ENCODE measurements at places on chromosomes 13 and 19.

- DNase-seq, result no peak
Measured at GRCh38 chr13:77513719-77514335, 21.7 kb upstream of the SCEL start.

DNA sequence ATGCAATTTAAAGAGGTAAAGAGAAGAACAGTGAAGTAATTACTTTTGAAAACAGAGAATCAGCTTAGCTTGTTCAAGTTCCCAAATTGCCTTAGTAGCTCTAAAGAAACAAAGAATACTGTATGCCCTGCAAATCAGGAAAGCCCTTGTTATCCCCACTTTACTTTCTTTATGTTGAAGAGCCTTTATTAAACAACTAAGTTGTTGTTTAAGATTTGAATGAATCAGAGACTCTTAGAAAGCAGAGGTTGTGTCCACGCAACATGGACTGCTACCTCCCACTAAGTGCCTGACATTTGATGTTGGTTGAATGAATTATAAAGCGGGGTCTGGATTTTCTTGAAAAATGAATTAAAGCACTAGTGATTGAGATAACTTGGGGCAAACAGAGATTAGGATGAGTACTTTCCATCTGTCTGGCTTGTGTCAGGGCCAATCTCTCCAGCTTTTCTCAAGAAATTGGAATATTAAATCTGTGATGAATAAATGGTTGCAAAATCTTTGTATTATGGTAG lies 214.7 kb downstream of the POSTN start:
- DNase-seq, result no peak

- no peak for DNase-seq
Measured at GRCh38 chr19:1220976-1221903, 15.7 kb downstream of the STK11 start.

- no peak for DNase-seq
Measured at GRCh38 chr13:37132211-37132610, 26.7 kb upstream of the CSNK1A1L start.

DNA sequence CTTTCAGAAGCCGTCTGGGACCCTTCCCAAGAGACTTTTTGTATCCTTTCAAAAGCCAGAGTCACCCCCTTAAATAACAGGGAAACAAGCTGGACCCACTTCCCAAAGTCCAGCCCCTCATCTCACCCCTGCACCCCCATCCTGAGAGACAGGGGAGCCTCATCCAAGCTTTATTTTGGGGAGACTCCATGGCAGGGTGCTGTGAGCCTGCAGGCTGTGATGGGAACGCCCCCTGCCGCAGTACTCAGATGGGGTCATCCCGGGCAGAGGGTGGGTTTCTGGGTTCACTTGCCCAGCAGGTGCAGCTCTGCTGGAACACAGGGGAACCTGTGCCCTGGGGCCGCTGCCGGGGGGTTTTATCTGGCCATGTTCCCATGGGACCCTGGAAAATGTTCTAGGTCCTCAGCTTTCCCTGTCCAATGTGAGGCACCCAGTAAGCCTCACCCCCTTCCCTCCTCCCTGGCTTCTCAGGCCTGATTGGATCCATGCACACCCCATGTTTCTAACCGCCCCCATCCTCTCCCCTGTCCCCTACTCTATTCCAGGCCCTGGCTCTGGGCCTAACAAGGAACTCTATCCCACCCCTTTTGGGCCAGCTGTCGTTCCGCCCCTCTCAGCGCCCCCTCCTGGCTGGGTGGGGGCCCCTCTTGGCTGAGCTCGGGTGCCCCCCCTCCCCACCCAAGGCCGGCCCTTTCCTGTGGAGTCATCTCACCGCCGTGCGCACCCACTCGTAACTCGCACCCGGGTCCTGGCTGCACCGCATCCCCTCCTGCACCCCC lies 1.0 kb downstream of the HIF3A start:
- no peak for DNase-seq

DNA sequence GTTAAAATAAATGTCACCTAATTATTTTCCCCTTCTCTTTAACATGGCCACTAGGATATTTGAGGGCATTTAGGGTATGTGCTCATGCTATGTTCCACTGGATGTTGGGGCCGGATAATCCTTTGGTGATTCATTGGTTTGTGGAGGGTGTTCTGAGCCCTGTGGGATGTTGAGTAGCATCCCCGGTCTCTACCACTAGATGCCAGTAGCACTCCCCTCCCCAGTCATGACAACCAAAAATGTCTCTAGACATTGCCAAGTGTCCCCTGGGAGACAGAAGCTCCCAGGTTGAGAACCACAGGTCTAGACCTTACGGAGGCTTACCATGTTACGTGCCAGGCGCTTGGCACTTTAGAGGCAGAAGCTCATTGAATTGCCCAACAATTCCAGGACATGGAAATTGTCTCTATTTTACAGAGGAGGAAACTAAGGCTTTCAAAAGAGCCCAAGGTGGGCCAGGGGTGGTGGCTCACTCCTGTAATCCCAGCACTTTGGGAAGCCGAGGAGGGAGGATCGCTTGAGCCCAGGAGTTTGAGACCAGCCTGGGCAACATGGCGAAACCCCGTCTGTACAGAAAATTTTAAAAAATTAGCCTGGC lies 14.1 kb downstream of the SHANK1 start:
- no peak for DNase-seq

DNA sequence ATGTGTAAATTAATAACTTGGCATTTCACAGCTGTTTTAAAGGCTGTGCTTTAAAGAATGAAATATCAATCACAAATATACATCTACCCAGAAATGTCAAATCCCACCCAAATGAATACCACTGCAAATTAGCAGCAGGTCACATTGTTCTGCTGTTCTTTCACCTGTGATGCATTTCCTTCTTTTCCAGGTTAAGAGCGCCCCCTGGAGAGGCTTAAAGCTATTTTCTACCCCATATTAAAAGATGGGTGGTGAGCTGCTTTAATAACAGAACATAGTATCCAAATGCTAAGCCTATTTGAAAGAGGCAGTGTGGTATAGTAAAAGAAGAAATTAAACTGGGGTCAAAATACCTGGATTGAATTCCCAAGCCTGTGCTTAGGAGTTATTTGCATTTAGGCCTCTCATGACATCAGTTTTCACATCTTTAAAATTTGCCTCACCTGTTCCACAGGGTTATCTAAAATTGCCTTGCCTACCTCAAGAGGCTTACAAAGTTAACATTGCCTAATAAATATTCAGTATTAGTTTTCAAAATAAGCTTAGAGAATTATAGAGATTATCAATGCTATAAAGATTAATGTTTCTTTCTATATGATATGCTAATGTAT lies 396.9 kb upstream of the SLITRK5 start:
- no peak for DNase-seq

DNA sequence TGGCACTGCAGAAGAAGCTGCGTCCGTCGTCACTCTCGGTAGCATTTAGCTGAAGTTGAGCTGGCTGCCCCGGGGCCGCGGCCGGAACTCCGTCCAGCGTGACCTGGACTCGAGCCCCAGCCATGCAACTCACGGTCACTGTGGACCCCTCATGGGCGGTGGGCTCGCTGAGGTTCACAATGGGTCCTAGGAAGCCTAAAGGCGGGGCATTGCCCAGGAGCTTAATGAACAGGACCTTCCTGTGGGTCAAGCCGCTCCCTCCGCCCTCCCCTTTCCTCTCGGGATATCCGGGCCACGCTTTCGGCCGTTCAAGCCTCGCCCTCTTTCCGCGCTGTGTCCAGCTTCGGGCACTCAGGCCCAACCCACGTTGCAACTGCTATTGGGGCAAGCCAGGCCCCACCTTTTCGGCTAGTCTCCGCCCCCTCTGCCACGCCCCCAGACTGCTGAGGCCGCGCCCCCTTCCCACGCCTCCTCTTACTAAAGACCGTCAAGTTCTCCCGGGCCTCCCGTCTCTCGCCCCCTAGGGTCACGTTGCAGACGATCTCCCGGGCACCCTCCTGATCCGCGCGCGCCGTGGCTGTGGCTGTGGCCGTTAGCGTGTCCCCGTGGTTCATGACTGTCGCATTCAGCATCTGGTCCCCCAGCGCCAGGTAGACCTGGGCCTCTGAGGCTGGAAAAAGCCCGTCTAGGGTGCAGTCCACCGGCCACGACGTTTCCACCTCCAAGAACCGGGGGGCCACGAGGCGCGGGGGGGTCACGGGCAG lies 1.4 kb upstream of the RAVER1 start:
- peak; percentile 29 for DNase-seq

DNA sequence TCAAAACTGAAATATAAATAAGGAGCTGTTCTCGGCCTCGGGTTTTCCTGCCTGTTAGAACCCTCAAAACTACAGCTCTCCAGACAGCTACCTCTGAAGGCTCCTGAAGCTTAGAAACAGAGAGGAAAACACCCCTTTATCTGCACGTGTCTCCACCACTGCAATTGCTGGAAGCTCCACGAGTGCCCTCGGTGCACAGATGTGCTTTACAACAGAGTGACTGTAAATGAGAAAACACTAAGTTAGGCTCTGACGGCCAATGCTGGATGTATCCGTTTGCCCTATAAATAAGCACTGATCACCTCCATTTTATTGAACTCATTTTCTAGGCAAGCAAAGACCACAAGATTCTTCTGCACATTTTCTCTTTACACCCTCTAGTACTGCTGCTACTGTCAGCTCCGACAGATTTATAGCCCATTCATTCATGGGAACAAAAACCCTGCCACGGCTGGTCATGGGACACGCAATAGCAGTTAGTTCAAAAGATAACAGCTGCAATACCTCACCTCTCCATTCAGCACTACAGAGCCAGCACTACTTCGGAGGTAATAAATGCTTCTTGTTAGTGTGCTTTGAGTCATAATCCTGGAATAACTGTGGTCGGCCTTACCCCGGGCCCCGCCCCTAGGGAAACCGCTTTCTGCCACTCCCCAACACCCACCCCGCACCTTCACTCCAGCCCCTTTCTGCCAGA lies 241.1 kb upstream of the ZNF507 start:
- DNase-seq, result no peak

DNA sequence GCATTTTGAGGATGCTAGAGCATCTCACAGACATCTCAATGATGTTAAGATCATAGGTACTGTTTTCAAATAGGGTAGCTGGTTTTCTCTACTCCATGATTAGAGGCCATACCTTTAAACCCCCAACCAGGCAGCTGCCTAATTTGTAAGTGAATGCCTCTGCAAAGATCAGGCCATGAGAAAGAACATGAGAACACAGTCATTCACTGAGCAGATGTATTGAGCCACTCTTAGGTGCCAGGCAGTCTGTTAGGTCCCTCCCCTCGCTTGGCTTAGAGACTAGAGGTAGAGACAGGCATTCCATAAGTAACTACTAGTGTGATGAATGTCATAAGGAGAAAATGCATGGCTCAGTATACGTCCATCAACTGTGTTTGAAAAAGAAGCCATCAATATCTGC lies 410.0 kb downstream of the FGF9 start:
- no peak for DNase-seq

DNA sequence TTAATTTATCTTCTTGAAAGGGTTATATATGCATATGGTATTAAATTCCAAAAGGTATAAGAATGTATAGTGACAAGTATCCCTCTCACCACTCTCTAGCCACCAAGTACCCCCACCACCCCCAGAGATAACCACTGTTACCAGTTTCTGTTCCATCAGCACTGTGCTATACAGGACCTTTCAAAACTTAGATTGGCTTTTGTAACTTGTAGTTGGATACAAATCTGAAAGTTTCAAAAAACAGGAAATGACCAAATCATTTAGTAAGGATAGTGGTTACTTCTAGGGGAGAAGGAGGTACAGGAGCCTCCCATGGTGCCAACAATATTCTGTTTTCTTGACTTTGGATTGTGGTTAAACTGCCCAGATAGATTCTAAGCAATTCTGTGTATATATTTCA lies 56.7 kb downstream of the AKAP11 start:
- DNase-seq, result no peak

DNA sequence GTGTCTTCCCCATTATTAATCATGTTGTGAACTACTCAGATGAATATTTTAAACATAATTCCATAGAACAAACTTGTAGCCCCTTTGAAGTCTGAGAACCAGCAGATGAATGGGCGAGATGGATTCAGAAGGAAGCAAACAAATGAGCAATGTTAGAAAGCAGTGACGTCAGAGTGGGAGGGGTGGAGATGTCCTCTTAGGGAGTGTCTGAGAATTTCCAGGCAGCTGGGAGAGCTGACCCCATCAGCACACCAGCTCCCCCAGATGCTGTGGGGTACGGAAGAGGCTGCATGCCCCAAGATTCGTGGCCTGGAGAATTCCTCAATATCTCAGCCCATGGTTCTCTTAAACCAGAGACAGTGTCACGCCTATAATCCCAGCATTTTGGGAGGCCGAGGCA lies 68.6 kb downstream of the DPF1 start:
- no peak for DNase-seq

GRCh38 chr19:42151782-42152684 lies 19.8 kb upstream of the POU2F2 start:
- no peak for DNase-seq

GRCh38 chr13:73954808-73955207 lies 179.4 kb downstream of the KLF12 start:
- DNase-seq, result no peak

DNA sequence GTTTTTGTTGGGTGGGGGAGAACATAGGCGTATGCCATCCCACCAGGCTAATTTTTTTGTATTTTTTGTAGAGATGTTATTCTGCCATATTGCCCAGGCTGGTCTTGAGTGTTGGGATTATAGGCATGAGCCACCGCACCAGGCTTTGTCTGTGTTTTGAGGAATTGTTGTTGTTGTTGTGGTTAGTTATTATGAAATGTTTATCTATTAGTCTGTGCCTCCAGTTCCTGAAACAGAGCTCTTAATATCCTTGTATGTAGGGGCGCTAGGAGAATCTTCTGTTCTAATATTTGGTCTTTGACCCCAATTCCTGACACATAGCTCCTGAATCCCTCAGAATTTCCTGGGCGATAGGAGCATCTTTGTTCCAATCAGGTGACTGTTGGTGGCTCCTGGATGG lies 5.6 kb upstream of the LATS2 start:
- no peak for DNase-seq

- DNase-seq, result no peak
Measured at GRCh38 chr13:51856027-51856736, 5.6 kb upstream of the CCDC70 start.

GRCh38 chr13:95494082-95494681 lies 58.3 kb upstream of the CLDN10 start:
- no peak for DNase-seq

GRCh38 chr13:36131222-36131930 lies at the start of gene DCLK1:
DCLK1 (minus strand) TSS chr13:36131382.
- no peak for DNase-seq

GRCh38 chr19:15498910-15499309 lies 9.4 kb upstream of the CYP4F22 start:
- DNase-seq, result no peak

DNA sequence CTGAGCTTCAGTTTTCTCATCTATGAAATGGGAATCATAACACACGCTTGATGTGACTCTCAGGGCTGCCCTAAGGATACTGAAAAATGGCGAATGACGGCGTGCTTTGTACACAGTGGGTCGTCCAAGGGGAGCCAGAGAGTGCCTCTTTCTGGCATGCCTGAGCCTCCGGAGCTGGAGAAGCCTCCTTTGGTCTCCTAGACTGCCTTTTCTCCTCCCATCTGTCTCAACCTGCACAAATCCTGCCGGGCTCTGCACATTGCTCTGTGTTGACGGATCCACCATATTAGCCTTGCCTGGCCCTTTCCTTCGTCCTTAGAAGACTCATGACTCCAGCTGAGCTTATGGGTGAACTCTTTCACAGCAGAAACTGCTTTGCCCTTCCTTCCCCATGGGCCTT lies 220.9 kb downstream of the TSHZ3 start:
- no peak for DNase-seq

All from cortex of kidney (tissue), 1 donor.